ENCODE measurements at places on chromosomes 3 and 15.
A peak's percentile ranks its signal among the peaks of the same experiment; 100 is the strongest.

DNA sequence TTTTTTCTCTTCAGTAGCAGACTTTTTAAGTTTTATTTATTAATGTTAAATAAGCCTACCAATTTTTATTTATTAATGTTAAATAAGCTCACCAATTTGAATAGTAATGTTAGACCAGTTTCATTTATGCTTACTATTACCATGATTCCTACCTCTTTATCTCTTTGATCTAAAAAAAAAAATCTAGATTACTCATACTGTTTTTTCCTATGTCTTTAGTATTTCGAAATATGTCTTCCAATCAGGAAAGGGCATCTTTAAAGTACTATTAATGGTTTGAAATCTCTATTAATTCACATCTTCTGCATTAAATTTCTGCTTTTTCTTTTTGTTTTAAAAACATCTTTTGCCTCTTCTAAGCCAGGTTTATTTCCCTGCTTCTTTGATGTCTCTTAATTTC lies 27.5 kb upstream of the MAPKBP1 start:
- no peak for DNase-seq

DNA sequence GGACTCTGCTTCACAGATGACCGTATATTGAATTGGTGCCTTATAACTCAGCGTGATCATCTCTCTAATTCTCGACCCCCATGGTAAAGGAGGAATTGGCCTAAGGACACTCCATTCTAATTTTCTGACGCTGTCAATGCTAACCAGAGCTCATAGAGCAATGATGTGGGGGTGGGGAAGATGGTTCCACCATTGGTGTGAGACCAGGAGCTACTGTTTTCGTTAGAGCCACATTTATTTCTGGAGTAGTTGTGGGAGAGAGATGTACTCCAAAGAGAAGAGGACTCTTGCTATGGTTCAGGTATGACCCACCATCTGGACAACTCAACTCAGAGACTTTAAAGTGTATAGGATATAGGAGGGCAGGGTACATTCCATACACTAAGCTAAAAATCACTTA lies 16.3 kb downstream of the ZBTB38 start:
- DNase-seq, result peak; percentile 60

GRCh38 chr3:131082871-131083863 lies 56.5 kb downstream of the NEK11 start:
- DNase-seq, result peak; percentile 53

DNA sequence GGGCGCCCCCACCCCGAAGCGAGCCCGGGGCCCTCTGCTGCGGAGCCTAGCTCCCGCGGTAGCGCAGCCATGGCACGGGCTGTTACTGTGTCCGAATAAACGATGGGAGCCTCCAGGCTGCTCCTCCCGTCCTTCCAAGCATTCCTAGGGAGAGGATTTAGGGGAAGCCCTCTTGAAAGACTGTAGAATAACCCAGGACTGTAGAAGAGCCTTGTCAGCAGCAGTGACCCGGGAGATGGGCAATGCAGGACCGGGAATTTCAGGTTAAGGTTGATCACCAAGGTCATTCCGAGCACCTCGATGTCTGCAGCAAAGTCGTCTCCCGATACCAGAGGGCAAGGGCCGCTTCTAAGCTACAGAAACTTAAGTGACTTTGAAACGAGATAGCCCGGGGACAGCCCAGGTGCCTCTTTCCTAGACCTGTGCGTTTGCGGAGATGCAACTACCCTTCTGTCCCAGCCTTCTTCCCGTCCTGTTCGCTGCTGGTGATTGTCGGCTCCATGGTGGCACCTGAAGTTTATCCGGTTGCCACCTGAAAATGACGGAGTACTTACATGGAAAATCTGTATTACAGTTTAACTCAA lies 753 bp upstream of the MYO5A start:
- DNase-seq, result peak; percentile 37

GRCh38 chr15:50182219-50183013 lies 420 bp downstream of the SLC27A2 start:
- DNase-seq, result peak; percentile 27

DNA sequence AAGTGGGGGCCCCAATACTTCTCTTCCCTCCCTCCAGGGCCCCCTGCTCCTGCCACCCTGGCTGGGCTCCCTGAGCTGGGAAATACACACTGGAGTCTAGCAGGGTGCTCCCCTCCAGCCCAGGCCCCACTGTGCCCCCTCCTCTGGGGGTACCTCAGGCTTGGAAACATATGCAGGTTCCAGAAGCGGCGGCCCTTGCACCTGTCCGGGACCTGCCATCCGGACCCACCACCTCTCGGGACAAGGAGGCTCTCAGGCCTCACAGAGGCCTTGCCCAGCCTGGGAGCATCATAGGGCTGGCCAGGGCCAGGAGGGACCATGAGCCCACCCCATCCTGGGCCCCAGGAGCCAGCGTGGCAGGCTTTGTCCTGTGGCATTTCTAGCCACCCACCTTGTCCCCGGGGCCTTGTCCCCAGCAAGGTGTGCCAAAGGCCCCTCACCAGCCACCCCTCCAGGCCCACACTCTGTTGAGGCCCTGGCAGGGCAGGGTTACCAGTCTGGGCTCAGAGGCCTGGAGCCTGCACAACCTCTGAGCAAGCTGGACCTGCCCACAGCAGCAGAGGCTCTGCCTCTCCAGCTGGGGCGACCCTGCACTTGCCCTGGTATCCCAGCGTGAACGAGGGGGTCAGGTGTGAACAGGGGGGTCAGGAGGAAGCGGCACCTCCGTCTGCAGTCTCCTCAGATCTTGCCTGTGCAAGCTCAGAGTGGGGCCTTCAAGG lies 45.8 kb downstream of the DNAJB8 start:
- no peak for DNase-seq

- DNase-seq, result no peak
These were observed 124.1 kb downstream of the RASA2 start for GRCh38 chr3:141610939-141611338.

GRCh38 chr3:12175844-12176453 lies 17.2 kb upstream of the TIMP4 start:
- peak; percentile 54 for DNase-seq

DNA sequence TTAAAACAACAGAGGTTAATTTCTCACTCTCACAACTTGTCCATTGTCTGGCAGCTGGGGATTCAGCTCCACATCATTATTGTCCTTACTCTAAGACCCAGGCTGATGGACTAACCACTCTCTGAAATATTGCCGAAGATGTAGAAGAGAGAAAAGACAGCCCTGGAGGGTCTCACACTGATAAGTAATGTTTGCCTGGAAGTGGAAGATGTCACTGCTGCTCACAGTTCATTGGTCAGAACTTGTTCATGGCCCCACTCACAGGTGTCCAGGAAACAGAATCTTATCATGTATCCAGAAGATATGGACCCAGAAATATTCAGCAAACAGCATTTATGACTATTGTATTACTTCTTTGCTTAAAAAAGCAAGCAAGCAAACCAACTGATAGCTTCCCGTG lies 62.2 kb upstream of the LPP start:
- no peak for DNase-seq

GRCh38 chr3:134938029-134938525 lies 143.0 kb downstream of the EPHB1 start:
- no peak for DNase-seq

- DNase-seq, result no peak
These were observed 215.2 kb downstream of the OSBPL10 start for GRCh38 chr3:31765871-31766270.

DNA sequence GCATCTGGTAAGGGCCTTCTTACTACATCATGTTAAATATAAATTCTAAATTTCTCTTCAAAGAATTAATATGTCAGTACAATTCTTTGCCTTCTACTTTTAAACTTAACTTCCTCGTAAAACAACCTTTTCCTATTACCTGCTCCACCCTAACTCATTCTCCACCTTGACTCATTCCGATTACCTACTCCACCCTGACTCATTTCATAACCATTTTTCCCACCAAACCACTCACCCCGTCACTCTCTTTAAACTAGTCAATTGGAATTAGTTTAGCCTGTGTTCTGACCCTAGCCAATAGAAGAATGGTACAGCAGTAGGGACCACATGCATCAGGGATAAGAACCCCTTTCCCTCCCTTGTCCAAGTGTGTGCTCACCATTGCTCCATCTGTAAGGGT lies 65.6 kb downstream of the PLSCR2 start:
- DNase-seq, result no peak

DNA sequence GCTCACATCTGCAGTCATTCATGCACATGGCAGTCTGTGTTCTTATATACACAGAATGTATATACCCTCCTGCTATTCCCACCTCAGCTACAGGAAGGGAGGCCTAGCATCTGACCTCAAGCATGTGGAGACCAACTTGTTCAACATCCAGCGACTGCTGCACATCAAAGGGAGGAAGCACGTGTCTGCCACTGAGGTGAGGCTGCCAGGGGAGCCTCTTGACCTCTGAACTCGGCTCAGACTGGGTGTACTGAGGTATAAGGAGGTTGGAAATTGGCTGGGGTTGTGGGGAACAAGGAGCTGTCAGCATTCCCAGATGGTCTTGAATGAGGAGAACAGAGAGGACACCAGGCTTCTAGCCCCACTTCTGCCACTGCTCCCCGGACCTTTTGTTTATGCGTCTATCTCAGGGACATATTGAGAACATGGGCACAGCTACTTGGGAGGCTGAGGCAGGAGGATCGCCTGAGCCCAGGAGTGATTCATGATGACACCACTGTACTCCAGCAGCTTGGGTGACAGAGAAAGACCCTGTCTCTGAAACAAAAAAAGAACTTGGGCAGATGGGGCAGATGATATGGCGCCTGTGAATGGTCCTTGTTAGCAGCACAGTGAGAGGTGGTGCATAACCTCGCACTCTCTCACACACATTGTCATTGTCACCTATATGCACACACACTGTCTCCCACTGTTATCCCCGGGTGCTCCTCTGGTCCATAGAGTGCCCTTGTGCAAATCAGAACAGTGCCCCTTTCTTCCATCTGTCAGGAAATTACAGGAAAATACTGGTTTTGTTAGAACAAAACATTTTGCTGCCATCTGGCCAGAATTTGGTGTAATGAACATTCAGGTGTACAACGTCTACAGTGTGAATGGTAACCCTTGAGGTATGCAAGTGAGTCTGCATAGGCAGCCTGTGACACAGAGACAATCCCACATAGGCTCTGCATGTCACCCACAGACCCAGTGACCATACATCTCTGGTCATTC lies 5.4 kb downstream of the VILL start:
- no peak for DNase-seq

GRCh38 chr3:172410702-172411477 lies 37.4 kb downstream of the GHSR start:
- no peak for DNase-seq

GRCh38 chr3:62361824-62362223 lies 11.5 kb downstream of the FEZF2 start:
- DNase-seq, result no peak

GRCh38 chr3:23294770-23295387 lies 91.8 kb downstream of the UBE2E2 start:
- no peak for DNase-seq

- no peak for DNase-seq
These were observed 3.0 kb downstream of the HEG1 start for GRCh38 chr3:125052624-125053303.

GRCh38 chr15:71002316-71002715 lies 109.7 kb downstream of the LRRC49 start:
- DNase-seq, result no peak

DNA sequence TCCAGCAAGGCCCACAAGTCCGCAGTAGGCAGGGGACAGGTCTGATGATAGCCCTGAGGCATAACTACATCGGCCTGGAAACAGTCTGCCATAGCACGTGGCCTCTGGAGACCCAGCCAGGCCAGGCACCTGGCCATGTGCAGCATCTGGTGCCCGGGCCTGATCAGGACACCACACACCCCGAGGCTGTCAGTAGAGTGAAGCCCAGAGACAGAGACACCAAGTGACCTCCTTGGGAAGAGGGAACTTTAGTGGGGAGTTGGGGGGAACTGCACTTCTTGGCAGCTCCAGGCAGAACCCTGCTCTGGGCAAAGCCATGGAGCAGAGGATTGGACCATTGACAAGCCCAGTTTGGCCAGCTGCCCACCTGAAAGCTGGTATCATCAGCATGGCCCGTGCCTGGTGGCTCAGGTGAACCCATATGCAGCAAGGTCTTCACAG lies 1.2 kb downstream of the SHISA5 start:
- no peak for DNase-seq

DNA sequence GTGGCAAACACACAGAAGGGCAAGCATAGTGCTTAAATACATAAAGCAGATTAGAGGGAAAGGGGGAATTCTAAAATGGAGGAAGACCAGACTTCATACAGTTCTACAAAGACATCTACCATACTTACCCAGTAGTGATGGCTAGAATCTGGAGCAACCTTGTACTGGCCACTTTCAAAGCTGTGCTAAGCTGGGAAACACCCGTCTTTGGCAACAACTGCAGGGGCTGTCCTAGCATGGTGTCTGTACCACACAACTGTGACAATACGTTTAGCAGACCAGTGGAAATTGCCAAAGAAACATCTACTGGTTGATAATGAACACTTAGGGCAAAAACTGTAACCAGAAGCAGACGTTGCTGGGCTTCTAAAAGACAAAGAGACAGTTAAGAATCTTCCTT lies 97.0 kb downstream of the FBXL22 start:
- no peak for DNase-seq

- DNase-seq, result peak; percentile 82
These were observed 225.1 kb upstream of the C2CD4B start for GRCh38 chr15:62389885-62390790.

GRCh38 chr3:46280105-46280797 lies 38.0 kb downstream of the CCR3 start:
- DNase-seq, result peak; percentile 78

DNA sequence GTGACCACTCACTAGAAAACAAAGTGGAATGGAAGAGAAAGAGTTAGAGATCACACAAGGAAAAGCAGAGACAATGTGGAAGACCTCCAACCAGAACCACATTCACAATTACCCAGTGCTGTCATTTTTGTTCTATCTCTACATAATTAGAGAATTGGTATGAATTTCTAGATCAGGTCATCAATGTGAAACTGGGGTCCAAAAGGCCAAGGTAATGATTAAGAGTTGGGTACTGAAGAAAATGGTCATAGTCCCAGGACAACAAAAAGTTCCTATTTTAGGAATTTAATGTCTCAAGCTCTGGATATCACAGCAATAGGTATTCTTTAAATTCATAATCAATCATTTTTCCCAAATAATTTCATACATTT lies 84.7 kb upstream of the PPIB start:
- DNase-seq, result no peak

GRCh38 chr3:108099244-108099643 lies 8.4 kb upstream of the CD47 start:
- DNase-seq, result no peak

GRCh38 chr3:151201051-151201730 lies 1.8 kb downstream of the GPR171 start:
- no peak for DNase-seq

Measured in GM12865 (cell line).